A673 (cell line): ENCODE measurements at places on chromosomes 13 and 19. TPM values are rescaled to one million over a fixed set of nuclear protein-coding genes. Genes with fewer than 3 reads are reported as not detected.

DNA sequence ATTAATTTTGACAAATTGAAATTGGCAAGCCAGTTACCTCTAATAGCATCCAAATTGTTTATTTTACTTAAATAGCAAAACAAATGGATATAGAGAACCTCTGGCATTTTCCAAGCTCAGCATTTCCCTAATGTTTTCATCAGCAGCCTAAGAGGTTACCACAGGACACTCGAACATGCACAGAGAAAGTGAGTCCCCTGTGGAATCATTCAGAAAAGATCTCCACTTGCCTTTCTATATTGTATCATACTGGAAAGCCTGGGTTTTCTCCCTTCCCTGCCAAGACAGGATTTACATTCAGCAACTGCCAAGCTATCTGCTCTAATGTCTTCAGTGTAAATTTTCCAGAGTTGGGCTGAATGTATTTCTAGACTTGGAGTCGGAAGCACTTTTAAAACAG, 188.9 kb downstream of the KCTD12 start:
- H3K4me1 ChIP-seq = no peaks in the 10 kb centered on the region
- no peak overlapping the region for H3K27ac ChIP-seq
- H3K4me3 ChIP-seq = no peak overlapping the region
- peaks cover 17% of the 10 kb centered on the region for H3K27me3 ChIP-seq
- no peak for DNase-seq
- no peaks in the 10 kb centered on the region for H3K36me3 ChIP-seq

Gene ZNF549
- 8.5 and 10.1 TPM in 2 replicates for total RNA-seq

Gene WASF3
- total RNA-seq = 4.6 and 5.1 TPM in 2 replicates

- no peaks in the 10 kb centered on the region for H3K4me1 ChIP-seq
- no peak overlapping the region for H3K4me3 ChIP-seq
- no peak for DNase-seq
- H3K27me3 ChIP-seq = no peaks in the 10 kb centered on the region
- H3K27ac ChIP-seq = no peak overlapping the region
These were observed 546.7 kb downstream of the RFC3 start for GRCh38 chr13:34364633-34365032.

Gene CYSLTR2
- not detected in 2 replicates for total RNA-seq

DNA sequence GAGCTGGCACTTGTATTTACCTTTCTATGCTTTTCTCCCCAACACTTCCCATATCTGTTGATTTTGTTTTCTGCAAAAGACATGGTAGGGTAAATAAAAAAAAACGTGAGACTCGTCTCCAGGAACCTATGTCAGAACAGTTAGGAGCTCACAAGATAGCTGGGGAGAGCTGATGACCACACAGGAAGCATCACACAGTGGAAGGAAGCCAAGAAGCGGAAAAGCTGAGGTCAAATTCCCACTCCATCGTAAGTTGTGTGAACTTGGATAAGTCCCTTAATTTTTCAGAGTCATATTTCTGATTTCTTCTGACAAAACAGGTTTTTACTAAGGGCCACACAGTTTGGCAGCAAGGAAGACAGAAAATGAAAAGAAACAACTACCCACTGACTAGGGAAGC, 199.6 kb downstream of the KLF5 start:
- H3K27me3 ChIP-seq = no peaks in the 10 kb centered on the region
- H3K4me3 ChIP-seq = no peak overlapping the region
- DNase-seq = no peak
- H3K27ac ChIP-seq = no peak overlapping the region
- H3K36me3 ChIP-seq = no peaks in the 10 kb centered on the region

GRCh38 chr13:43830497-43830881, 43.7 kb upstream of the ENOX1 start:
- no peak overlapping the region for H3K27ac ChIP-seq
- no peak overlapping the region for H3K4me3 ChIP-seq
- H3K36me3 ChIP-seq = no peaks in the 10 kb centered on the region
- peaks cover 5% of the 10 kb centered on the region for H3K27me3 ChIP-seq
